ENCODE measurements at places on chromosomes 13 and 19. TPM values are rescaled to one million over a fixed set of nuclear protein-coding genes. Genes with fewer than 3 reads are reported as not detected.

The ADGRE3 gene
- not detected for total RNA-seq

The ZNF675 gene
- 6.3 TPM for total RNA-seq

The ZNF418 gene
- 5.1 TPM for total RNA-seq

The NFILZ gene
- total RNA-seq, result not detected

The ZIK1 gene
- total RNA-seq, result 5.3 TPM

The SYCN gene
- not detected for total RNA-seq

The POU2F2 gene
- total RNA-seq, result 0.21 TPM

The TPT1 gene
- total RNA-seq, result 2,995 TPM

The IRGC gene
- not detected for total RNA-seq

The STK24 gene
- 238 TPM for total RNA-seq

The CADM4 gene
- 13.3 TPM for total RNA-seq

The GSK3A gene
- total RNA-seq, result 20.5 TPM

The ZNF229 gene
- total RNA-seq, result 8.5 TPM

The HPN gene
- total RNA-seq, result 0.72 TPM

The STOML3 gene
- total RNA-seq, result not detected

The ADM5 gene
- 0.72 TPM for total RNA-seq

The URAD gene
- total RNA-seq, result not detected

The CEACAM19 gene
- 1.7 TPM for total RNA-seq

The MEIS3 gene
- 25.8 TPM for total RNA-seq

The APOE gene
- 43.1 TPM for total RNA-seq

The RAB20 gene
- 9.6 TPM for total RNA-seq

The ATCAY gene
- total RNA-seq, result not detected

The TMEM272 gene
- total RNA-seq, result under 0.01 TPM

The MAMSTR gene
- 0.48 TPM for total RNA-seq

The SYT5 gene
- total RNA-seq, result 0.72 TPM

The ANGPTL8 gene
- total RNA-seq, result not detected

The CGB8 gene
- total RNA-seq, result not detected

The CCDC8 gene
- total RNA-seq, result 27.2 TPM

The SOX1 gene
- total RNA-seq, result not detected

The SPIB gene
- not detected for total RNA-seq

The ATP12A gene
- total RNA-seq, result 2.6 TPM

The RHPN2 gene
- total RNA-seq, result 25.1 TPM

The GIPC1 gene
- total RNA-seq, result 499 TPM

The NLRP9 gene
- not detected for total RNA-seq

The FZR1 gene
- total RNA-seq, result 52.3 TPM

The ZNF578 gene
- total RNA-seq, result 1.9 TPM

The IGLON5 gene
- not detected for total RNA-seq

The PIN1 gene
- 89.2 TPM for total RNA-seq

The ZNF181 gene
- total RNA-seq, result 8.5 TPM

The PEG3 gene
- total RNA-seq, result 0.48 TPM

The LRP3 gene
- total RNA-seq, result 17.3 TPM

The ZNF560 gene
- 0.72 TPM for total RNA-seq

The KCTD12 gene
- 24.1 TPM for total RNA-seq

The ZNF729 gene
- not detected for total RNA-seq

The BORA gene
- 2.4 TPM for total RNA-seq

The C1QTNF9 gene
- total RNA-seq, result not detected

The EID2 gene
- 5.1 TPM for total RNA-seq

The IL4I1 gene
- 4.8 TPM for total RNA-seq

The ACTMAP gene
- 0.43 TPM for total RNA-seq

The CD70 gene
- total RNA-seq, result not detected

The ANKRD24 gene
- 0.72 TPM for total RNA-seq

The PDX1 gene
- total RNA-seq, result not detected

The TMC4 gene
- 38.2 TPM for total RNA-seq

The EXOC3L2 gene
- 0.24 TPM for total RNA-seq

The MCEMP1 gene
- not detected for total RNA-seq

The PSG3 gene
- not detected for total RNA-seq

The PRSS57 gene
- total RNA-seq, result not detected

Data from tracheal epithelial cell (primary cell).